ENCODE measurements at places on chromosomes 7 and 10.

GRCh38 chr7:142876236-142876960 lies 9.1 kb downstream of the TRPV6 start:
- DNase-seq, result no peak

GRCh38 chr7:74231232-74231590 lies 21.4 kb downstream of the LAT2 start:
- DNase-seq, result no peak

DNA sequence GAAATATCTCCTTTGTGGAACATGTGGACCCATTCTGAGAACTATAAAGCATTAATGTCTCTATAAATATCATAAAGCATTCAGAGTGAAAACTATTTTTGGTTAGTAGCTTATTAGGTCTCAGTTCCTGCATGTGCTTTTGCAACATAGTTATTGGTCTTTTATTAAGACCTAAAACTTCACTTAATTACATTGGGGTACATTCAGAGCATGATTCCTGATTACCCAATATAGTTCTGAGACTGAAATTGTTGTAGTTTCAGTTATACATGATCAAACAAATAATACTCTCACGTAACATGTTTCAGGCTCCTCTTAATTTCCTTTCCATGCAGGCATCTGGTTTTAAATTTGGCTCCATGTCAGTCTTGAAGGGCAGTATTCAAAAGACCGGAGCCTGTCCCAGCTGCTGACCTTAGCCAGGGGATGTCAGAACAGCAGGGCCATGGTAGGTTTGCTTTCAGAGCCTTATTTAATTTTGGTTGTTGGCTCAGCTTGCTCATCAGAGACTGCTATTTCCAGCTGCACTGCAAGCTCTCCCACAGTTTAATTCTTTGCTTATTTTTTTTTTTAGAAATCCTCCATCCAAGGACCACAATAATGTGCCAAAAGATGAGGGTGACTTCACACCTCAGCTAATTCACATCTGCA lies 447.8 kb upstream of the FZD8 start:
- no peak for DNase-seq

DNA sequence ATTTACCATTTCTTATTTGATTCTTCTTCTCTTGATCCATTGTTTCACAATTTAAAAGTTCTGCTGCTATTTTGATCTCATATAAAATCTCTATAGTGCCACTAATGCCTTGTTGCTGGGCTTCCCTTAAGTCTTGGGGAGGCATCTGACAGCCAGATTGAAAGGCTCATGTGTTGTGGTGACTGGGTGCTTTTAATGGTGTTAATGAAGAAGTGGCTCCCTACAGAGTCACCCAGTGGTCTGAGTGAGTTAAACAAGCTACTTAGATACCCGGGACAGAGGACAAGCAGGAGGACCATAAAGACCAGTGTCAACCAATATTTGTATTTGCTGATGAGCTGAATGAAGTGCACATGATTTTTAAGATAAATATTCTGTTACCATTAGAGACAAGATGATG lies 176.4 kb upstream of the HABP2 start:
- DNase-seq, result no peak

Data from sciatic nerve (tissue), 2 donors.